ENCODE measurements at places on chromosomes 7 and 10. TPM values are rescaled to one million over a fixed set of nuclear protein-coding genes. Genes with fewer than 3 reads are reported as not detected.

DNA sequence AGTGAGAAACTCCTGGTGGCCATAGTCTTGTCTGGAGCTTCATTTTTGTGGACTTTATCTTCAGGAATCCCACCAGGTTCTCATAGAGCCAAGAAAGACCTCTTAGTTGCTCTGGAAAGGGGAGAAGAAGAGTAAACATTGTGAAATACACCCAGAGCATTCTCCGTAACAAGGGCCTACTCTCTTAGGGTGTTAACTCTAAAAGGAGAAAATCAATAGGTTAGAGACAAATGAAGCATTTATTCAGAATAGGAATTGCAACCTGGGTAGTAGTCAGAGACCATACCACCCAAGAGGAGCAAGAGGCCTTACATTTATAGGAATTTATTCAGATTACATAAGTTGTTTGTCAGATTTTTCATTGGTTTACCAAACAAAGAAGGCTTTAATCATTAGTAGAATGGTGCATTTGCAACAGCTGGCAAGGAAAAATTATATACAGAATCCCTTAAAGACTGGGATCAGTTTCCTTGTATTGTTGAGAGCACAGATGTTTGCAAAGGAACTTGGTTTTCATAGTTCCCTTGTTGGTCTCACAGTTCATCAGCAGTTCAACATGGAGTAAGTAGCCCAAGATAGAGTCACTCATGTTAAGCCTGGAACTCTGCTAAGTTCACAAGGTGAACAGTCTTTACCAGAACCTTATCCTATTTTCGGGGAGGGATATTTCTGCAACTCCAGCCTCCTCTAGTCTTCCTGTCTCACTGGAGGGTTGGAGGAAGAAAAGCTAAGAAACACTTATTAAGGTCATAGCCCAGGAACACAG lies 53.2 kb upstream of the TMEM140 start:
- no peak for DNase-seq

GRCh38 chr10:98086837-98087708 lies 47.4 kb upstream of the R3HCC1L start:
- DNase-seq: no peak

GRCh38 chr7:128911423-128912031 lies 1.0 kb upstream of the KCP start:
- no peak for DNase-seq

- no peak for DNase-seq
Measured at GRCh38 chr10:47419421-47419820, 35.3 kb upstream of the ZNF488 start.

DNA sequence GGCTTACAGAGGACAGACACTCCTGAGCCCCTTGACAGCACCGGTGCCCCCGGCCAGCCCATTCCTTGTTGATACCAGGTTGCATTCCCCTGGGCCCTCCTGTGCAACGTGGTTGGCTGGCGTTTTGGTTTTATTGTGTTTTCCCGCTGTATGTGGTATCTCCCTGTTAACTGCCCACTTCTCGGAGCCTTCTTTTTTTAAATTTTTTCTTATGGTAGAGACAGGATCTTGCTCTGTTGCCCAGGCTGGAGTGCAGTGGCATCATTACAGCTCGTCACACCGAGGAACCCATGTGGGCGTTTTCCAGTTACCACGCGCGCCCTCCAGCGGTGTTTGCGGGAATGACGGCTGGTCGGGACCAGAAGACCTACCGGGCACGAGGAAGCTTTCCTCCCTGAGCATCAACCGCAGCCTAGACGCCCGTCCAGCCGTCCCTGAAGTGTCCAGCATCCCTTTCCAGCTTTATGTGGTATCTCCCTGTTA lies 16.9 kb upstream of the ZFAND2A start:
- peak; percentile 86 for DNase-seq

DNA sequence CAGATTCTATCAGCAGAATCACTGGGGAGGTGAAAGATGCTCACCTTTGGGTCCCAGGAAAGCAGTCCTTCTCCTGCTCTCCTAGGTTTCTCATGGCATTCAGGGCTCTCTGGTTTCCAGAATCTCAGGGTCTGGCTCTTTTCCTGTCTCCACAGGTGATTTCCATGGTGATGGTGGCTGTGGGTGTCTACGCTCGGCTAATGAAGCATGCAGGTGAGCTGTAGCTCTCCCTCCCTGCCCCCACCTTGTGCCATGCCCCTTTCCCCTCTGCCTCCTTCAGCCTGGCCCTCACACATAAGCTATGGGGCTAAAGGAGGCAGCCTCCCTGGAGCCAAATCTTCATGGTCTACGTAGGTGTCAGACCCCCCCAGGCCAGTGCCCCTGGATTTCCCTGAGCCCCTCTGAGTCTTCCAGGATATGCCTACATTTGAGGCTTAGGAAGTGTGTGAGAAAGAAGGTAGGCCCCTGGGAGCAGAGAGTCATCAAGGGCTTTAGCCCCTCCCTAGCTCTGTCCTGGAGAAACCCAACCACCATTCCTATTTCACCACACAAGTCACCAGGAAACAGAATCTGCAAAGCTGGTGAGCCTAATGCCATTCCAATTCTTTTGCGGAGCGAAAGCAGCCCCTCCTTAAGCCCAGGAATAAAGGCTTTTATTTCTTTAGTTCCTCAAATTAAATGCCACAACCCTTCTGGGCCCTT lies 17.2 kb downstream of the TSPAN33 start:
- DNase-seq: no peak

DNA sequence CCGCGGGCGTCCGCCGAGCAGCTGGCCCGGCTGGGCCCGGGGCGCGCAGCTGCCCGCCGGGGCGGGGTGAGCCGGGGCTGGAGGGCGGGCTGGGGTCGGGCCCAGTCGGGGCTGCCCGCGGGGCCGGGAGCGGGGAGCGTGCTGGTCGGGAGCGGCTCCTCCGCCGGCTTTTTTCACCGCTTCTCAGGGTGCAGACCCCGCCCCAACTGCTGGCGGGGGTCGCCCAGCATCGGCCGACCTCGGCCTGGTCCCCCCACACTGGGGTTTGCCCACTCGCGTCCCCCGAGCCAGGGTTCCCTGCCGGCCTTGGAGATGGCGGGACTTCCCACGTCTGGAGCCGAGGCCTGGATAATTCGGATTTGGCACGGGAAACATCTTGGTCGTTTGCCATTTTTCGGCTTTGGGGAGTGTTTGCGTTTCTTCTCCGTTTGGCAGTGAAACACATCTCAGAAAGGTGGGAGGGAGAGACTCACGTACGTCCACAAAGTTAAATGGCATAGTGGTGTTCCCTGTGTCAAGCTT lies 432 bp downstream of the TMEM248 start:
- DNase-seq: peak; percentile 45

The ZNF438 gene
- 2.4 TPM for total RNA-seq

The OGA gene
- total RNA-seq: 43.0 TPM

The MBL2 gene
- total RNA-seq: 0.17 TPM

The AKR1C4 gene
- total RNA-seq: not detected

The CYP2C8 gene
- total RNA-seq: not detected

The TRA2A gene
- total RNA-seq: 28.3 TPM

The ATRNL1 gene
- total RNA-seq: not detected
